Uterine smooth muscle cell (primary cell): ENCODE measurements at places on chromosomes 13 and 19. TPM values are rescaled to one million over a fixed set of nuclear protein-coding genes. Genes with fewer than 3 reads are reported as not detected.

The CARD8 gene
- total RNA-seq: 13.1 and 16.0 TPM in 2 replicates

The PNMA8A gene
- 4.3 and 13.0 TPM in 2 replicates for total RNA-seq

The FPR3 gene
- not detected in 2 replicates for total RNA-seq

The OR4F17 gene
- total RNA-seq: not detected in 2 replicates

The KANK3 gene
- total RNA-seq: 0.25 and 0.33 TPM in 2 replicates

The CDC42EP5 gene
- 3.8 and 15.2 TPM in 2 replicates for total RNA-seq

The ZNF567 gene
- total RNA-seq: 4.0 and 7.9 TPM in 2 replicates

The KLK15 gene
- total RNA-seq: not detected in 2 replicates

The NCAN gene
- total RNA-seq: under 0.01 TPM in 1 of 2 replicates, not detected in the other

The NLRP9 gene
- total RNA-seq: not detected in 2 replicates

The ASF1B gene
- 7.2 and 24.0 TPM in 2 replicates for total RNA-seq
